ENCODE measurements at places on chromosomes 1 and 21. TPM values are rescaled to one million over a fixed set of nuclear protein-coding genes. Genes with fewer than 3 reads are reported as not detected.

Gene PYCR2
- 28.8 TPM for total RNA-seq

DNA sequence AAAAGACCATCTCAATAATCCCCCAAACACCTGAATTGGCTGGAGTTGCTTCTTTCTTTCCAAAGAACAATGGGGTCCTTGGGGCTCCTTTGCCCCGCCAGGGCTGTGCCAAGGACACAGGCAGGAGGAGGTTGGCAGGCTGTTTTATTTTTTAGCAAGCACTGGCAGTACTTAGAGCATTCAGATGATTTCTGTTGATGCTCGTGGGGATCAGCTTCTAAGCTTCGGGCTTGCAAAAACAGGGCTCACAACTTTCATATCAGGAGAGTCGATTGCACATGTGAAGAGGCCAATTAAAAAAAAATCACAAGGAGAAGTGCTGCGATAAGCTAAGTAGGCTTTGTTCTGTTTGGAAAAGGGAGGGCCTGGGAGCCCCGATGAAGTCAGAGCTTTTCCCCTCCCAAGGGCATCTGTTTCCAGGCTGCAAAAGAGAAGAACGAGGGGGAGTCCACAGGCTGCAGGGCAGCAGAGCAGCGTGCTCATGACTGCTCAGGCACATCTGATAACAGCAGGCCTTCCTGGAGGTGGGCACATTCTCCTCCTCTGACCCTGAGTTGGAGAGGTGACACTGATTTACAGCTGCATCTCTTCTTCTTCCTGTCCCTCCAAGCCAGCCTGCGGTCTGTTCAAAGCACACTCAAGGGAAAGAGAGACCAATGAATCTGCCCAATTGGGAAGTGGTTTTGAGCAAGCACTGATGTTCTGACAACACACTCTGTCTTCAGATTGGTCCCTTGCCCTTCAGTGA lies 27.3 kb upstream of the BCAR3 start:
- no peak for DNase-seq

GRCh38 chr1:61282387-61282786 lies 200.0 kb downstream of the NFIA start:
- no peak for DNase-seq

Gene CNKSR1
- total RNA-seq, result 46.7 TPM

- no peak for DNase-seq
Observed at GRCh38 chr1:227066999-227067398, 126.9 kb downstream of the COQ8A start.

DNA sequence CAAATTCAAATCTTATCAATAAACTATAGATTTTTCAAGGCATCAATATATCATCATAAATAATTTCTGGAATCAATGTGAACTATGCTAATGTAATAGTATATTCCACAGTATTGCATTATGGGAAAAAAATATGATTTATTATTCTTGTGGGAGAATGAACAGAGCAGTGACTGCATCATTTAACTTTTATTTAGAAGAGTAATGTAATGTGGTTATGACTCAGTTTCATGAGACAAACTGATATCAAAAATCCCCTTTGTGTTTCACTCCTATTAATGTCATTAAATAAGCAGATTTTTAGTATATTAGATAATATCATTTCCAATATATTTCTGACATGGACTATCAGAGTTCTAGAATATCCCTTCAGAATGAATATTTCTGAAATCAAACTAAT lies 187.6 kb downstream of the LRRC40 start:
- DNase-seq, result no peak

Gene CA14
- 2.8 TPM for total RNA-seq

DNA sequence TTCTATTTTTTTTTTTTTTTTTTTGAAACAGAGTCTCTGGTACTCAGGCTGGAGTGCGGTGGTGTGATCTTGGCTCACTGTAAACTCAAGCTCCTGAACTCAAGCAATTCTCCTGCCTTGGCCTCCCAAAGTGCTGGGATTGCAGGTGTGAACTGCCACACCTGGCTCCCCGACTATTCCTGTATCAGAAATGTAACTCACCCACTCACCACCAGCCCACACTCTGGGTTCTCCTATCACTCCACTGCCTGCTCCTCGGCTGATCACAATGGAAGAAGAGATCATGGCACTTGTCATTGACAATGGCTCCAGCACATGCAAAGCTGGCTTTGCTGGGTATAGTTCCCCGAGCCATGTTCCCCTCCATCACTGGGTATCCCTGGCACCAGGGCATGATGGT lies 15.9 kb downstream of the RABIF start:
- DNase-seq, result no peak

DNA sequence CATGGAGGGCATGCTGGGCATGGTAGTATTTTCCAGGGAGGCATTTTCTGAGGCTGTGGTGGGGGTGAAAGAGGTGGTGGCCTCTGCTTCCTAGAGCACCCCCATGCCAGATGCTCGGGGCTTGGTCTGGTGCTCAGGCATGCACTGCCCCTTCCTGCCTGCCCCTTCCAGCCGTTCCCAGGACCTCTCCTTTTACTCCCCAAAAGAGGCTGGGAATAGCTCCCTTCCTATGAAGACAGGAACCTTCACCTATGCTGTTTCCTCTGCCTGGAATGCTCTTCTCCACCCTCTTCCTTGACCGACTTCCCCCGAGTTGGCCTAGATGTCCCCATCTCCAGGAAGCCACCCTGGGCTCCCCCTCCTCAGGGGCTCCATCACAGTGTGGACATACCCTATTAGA lies 9.1 kb downstream of the EDN2 start:
- DNase-seq, result no peak

Gene ATAD3C
- 4.2 TPM for total RNA-seq

Gene LEFTY1
- not detected for total RNA-seq

- no peak for DNase-seq
Observed at GRCh38 chr21:40902993-40903392, 56.0 kb upstream of the DSCAM start.

GRCh38 chr1:32992489-32993323 lies 28.1 kb upstream of the RNF19B start:
- peak; percentile 89 for DNase-seq

- no peak for DNase-seq
Observed at GRCh38 chr1:19205403-19205802, 4.7 kb downstream of the UBR4 start.

Gene USH2A
- total RNA-seq, result not detected

DNA sequence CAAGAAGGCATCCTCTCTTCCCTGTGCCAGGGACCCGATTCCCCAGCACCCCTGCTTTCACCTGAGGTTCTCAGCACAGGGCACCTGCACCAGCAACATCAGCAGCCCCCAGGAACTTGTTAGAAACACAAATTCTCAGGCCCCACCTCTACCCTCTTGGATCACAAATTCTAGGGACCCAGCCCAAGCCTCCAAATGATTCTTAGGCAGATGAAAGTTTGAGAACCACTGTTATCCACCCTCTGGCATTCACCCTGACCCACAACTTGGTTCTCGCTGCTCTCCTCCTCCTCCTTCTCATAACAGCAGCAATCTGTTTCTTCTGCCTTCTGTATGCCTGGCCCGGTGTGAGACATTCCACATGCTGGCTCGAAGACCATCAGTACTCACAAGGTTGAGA lies 60.3 kb upstream of the HIVEP3 start:
- no peak for DNase-seq

Gene TRIM67
- total RNA-seq, result 0.38 TPM

- DNase-seq, result no peak
Observed at GRCh38 chr1:44714944-44715571, 15.9 kb downstream of the RNU5D-1 start.

GRCh38 chr1:117188170-117188815 lies 22.4 kb downstream of the VTCN1 start:
- no peak for DNase-seq

GRCh38 chr1:72366466-72366865 lies 84.1 kb upstream of the NEGR1 start:
- no peak for DNase-seq

Gene CSMD2
- 0.55 TPM for total RNA-seq

Gene RNF186
- total RNA-seq, result 0.51 TPM

Gene OR10J1
- not detected for total RNA-seq

Measured in suprapubic skin (tissue), 4 donors.